Peyer's patch (tissue), 4 donors: ENCODE measurements at places on chromosomes 7 and 10. TPM values are rescaled to one million over a fixed set of nuclear protein-coding genes. Genes with fewer than 3 reads are reported as not detected.

Gene WDR86
- total RNA-seq, result 6.6 TPM

DNA sequence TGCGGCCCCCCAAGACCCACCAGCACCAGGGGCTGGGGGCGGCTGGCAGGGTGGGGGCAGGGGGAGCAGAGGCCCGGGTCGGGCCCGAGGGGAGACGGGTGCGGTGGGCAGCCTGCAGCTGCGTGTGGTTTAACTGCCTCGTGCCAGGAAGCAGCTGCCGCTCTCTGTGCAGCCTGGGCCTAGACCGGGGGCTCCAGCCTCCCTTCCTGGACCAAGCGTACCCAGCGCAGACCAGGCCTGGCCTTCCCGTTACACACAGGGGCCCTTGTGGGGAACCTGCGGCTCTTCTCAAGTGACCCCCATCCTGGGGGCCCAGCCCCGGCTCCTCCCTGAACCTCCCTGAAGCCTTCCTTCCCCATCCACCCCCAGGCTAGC is 6.6 kb upstream of the INTS1 start:
- H3K4me1 ChIP-seq, result peaks cover 25% of the 10 kb centered on the region
- no peaks in the 10 kb centered on the region for H3K36me3 ChIP-seq
- H3K27ac ChIP-seq, result peak overlapping the region; percentile 17
- no peak overlapping the region for H3K4me3 ChIP-seq

Gene PCGF5
- 53.4 TPM for total RNA-seq

GRCh38 chr10:115049960-115050359 is 43.2 kb upstream of the ATRNL1 start:
- DNase-seq, result no peak
- no peak overlapping the region for H3K4me3 ChIP-seq
- H3K4me1 ChIP-seq, result no peaks in the 10 kb centered on the region
- H3K27ac ChIP-seq, result no peak overlapping the region
- H3K27me3 ChIP-seq, result no peaks in the 10 kb centered on the region

GRCh38 chr10:124632566-124632965 is 111.6 kb downstream of the FAM53B start:
- H3K4me3 ChIP-seq, result no peak overlapping the region
- H3K36me3 ChIP-seq, result no peaks in the 10 kb centered on the region
- H3K27me3 ChIP-seq, result no peaks in the 10 kb centered on the region

DNA sequence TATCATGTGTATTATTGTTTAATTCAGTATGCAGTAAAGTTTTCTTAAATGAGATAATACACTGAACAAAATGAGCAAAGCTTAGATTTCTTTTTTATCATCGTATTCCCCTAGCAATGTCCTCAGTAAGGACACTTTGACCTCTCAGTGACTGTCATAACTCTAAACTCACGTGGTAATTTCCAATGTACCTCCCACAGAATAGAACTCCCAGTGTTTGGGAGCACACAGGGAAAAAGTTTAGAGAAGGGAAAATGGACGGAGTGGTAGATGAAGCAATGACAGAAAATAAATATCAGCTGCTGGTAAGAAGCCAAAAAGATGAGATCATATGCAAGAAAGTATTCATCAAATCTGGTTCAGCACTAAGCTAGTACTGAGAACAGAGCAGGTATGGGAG is 758.6 kb upstream of the KCND2 start:
- H3K4me3 ChIP-seq, result no peak overlapping the region
- no peak overlapping the region for H3K27ac ChIP-seq
- no peaks in the 10 kb centered on the region for H3K4me1 ChIP-seq
- no peaks in the 10 kb centered on the region for H3K27me3 ChIP-seq
- H3K36me3 ChIP-seq, result no peaks in the 10 kb centered on the region

Gene NKX1-2
- total RNA-seq, result not detected

GRCh38 chr7:110373416-110373815 is 717.5 kb upstream of the LRRN3 start:
- H3K27me3 ChIP-seq, result no peaks in the 10 kb centered on the region
- H3K27ac ChIP-seq, result no peak overlapping the region
- DNase-seq, result no peak
- no peak overlapping the region for H3K4me3 ChIP-seq

- no peaks in the 10 kb centered on the region for H3K36me3 ChIP-seq
- no peak overlapping the region for H3K4me3 ChIP-seq
- DNase-seq, result no peak
- H3K4me1 ChIP-seq, result no peaks in the 10 kb centered on the region
- H3K27ac ChIP-seq, result no peak overlapping the region
- no peaks in the 10 kb centered on the region for H3K27me3 ChIP-seq
Measured at GRCh38 chr7:64509583-64509982, 53.3 kb downstream of the ZNF680 start.

DNA sequence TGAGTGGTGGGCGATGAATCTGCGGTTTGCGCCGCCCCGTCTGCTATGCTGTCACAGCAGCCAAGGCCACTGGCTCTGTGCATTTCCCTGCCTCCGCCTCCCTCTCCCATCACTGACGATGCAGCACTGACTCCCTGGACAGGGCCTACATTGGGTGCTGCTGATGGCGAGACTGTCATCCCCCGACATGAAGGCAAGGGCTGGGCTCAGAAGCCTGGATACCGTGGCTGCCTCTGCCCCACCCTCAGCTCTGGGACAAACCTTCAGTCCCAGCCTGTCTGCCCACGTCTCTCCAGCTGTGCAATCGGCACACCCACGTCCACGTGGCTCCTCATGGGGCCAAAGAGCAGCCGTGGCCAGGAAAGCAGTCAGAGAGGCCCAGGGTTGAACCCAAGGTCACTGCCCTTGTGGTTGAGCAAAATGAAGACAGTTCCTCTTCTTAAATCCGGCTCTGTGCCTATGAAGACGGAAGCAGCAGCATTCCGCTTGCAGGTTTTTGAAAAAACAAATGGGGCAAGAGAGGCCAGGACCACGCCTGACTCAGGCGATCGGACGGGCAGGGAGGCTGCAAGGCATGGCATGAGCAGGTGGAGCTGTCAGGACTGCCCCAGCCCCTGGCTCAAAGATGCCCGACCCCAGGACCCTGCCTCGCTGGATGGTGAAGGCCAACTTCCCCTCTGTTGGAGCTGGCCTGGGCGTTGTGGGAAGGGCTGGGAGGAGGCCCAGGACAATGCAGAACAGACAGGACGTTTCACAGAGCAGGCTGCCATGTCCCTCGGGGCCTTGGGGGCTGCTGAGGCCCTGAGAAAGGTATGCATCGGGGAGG is 517.5 kb downstream of the DNAJB6 start:
- no peaks in the 10 kb centered on the region for H3K4me1 ChIP-seq
- no peak overlapping the region for H3K4me3 ChIP-seq
- H3K36me3 ChIP-seq, result no peaks in the 10 kb centered on the region
- H3K27ac ChIP-seq, result peak overlapping the region; percentile 35
- DNase-seq, result no peak

- peak; percentile 66 for DNase-seq
- no peaks in the 10 kb centered on the region for H3K36me3 ChIP-seq
- peaks cover 14% of the 10 kb centered on the region for H3K4me1 ChIP-seq
- no peak within 1 kb of the TSS for H3K27ac ChIP-seq
- H3K4me3 ChIP-seq, result peak within 1 kb of the TSS; percentile 65
Measured at GRCh38 chr7:29806208-29806994, at the start of gene WIPF3. TSS of gene WIPF3 (plus strand) at chr7:29806508. CDS start at chr7:29834725, 28,217 bp downstream.

DNA sequence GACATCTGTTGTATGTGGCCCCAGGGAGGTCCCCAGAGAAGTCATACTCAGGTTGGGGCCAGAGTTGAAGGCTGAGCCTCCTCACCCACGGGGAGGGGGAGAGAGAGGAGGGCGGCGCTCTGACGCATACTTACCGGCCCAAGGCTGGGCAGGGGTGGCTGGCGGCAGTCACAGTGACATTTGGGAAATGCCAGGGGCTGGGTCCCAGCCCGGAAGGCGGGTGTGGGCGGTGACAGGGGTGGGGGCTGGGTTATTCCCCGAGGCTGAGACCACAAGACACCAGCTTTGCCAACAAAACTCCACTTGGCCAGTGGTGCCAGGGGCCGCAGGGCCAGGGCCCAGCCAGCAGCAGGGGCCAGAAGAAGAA is 41.1 kb downstream of the RASGEF1A start:
- no peak overlapping the region for H3K4me3 ChIP-seq
- H3K4me1 ChIP-seq, result peaks cover 15% of the 10 kb centered on the region
- H3K27ac ChIP-seq, result no peak overlapping the region
- no peaks in the 10 kb centered on the region for H3K27me3 ChIP-seq
- H3K36me3 ChIP-seq, result no peaks in the 10 kb centered on the region
- no peak for DNase-seq

DNA sequence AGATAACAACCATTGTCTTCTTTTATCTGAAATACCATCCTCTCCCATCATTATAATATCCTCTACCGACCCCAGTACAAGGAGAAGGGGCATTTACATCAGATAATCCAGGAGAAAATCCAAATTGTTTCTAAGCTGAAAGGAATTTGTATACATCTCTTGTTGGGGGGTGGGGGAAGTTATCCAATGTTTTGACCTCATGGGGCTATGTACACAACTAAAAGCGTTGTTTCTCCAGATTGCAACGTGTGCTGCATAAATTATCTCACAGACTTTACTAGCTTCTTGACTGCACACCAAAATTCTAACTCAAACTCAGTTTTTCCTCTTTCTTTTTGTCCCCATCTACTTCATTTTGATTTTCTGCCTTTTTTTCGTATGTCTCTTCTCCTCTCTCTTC is 156.7 kb downstream of the TWIST1 start:
- DNase-seq, result no peak
- H3K4me1 ChIP-seq, result no peaks in the 10 kb centered on the region
- H3K36me3 ChIP-seq, result no peaks in the 10 kb centered on the region
- no peak overlapping the region for H3K27ac ChIP-seq
- H3K4me3 ChIP-seq, result no peak overlapping the region

DNA sequence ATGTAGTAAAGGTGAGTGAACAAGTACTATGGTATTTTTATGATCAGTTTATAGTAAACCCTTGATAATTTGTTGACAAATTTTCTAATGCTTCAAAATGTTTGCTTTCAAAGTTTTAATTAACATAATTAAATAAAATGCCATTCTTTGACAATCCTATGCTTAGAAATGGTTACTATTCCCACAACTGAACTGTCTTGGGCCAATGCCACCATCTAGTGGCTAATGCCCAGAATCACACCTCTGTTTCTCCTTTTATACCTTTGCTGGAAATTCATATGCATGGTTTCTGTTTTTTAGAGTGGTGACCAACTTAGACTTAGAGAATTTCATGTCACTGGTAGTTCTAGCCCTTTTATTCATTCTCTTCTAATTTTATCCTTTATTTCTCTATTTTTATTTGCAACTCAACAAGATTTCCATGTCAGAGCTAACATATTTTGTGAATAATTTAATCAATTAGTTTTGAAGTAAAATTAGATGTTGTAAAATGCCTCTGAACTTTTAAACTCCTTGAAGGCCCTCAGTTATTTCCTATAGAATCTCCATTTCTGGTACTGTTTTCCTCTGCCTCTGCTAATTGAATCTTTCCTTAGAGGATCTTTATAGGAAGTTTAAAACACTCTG is 31.1 kb downstream of the PCGF5 start:
- no peaks in the 10 kb centered on the region for H3K27me3 ChIP-seq
- H3K4me3 ChIP-seq, result no peak overlapping the region
- H3K4me1 ChIP-seq, result no peaks in the 10 kb centered on the region
- no peaks in the 10 kb centered on the region for H3K36me3 ChIP-seq

Gene CYP2C19
- total RNA-seq, result 146 TPM

GRCh38 chr7:139855498-139856270 is 26.6 kb downstream of the TBXAS1 start:
- peak; percentile 50 for DNase-seq
- H3K27me3 ChIP-seq, result no peaks in the 10 kb centered on the region

- no peak for DNase-seq
- no peaks in the 10 kb centered on the region for H3K27me3 ChIP-seq
- no peaks in the 10 kb centered on the region for H3K36me3 ChIP-seq
- no peak overlapping the region for H3K27ac ChIP-seq
- no peaks in the 10 kb centered on the region for H3K4me1 ChIP-seq
- H3K4me3 ChIP-seq, result no peak overlapping the region
Measured at GRCh38 chr7:35755711-35756110, 45.1 kb upstream of the SEPTIN7 start.

- H3K4me1 ChIP-seq, result no peaks in the 10 kb centered on the region
- no peak overlapping the region for H3K4me3 ChIP-seq
- no peaks in the 10 kb centered on the region for H3K27me3 ChIP-seq
- DNase-seq, result no peak
- no peaks in the 10 kb centered on the region for H3K36me3 ChIP-seq
Measured at GRCh38 chr10:122702275-122702674, 2.6 kb upstream of the C10orf120 start.

GRCh38 chr7:98990356-98990755 is 112.0 kb downstream of the TRRAP start:
- no peak overlapping the region for H3K4me3 ChIP-seq
- no peaks in the 10 kb centered on the region for H3K27me3 ChIP-seq
- DNase-seq, result no peak
- H3K27ac ChIP-seq, result no peak overlapping the region
- no peaks in the 10 kb centered on the region for H3K36me3 ChIP-seq
- H3K4me1 ChIP-seq, result no peaks in the 10 kb centered on the region

DNA sequence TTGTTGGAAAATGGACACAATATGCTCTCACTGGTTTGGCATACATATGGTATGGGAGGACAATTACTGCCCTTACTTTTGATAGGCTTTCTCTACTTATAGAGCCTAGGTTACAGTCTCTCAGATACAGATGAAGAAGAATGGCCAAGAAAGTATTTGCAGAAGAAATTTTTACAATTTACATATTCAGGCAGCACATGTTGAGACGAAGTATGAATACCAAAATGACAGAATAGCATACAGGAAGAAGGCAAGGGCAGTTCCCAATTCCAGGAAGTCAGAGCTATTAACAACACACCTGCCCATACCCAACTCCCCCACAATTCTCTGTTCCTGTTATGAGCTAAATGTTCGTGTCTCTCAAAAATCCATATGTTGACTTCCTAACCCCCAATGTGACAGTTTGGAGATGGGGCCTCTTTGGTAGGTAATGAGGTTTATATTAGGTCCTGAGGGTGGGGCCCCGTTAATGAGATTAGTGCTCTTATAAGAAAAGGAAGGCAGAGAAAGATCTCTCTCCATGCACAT is 67.8 kb downstream of the DOCK4 start:
- H3K27ac ChIP-seq, result no peak overlapping the region
- no peaks in the 10 kb centered on the region for H3K27me3 ChIP-seq
- DNase-seq, result no peak
- H3K4me3 ChIP-seq, result no peak overlapping the region

Gene ASAH2
- 5.0 TPM for total RNA-seq

Gene BTBD16
- not detected for total RNA-seq

Gene ECD
- total RNA-seq, result 36.1 TPM

Gene UPK3BL2
- total RNA-seq, result 24.8 TPM

GRCh38 chr10:5406918-5407317 is 2.3 kb upstream of the TUBAL3 start:
- H3K27ac ChIP-seq, result no peak overlapping the region
- no peaks in the 10 kb centered on the region for H3K36me3 ChIP-seq
- H3K27me3 ChIP-seq, result no peaks in the 10 kb centered on the region

- H3K27me3 ChIP-seq, result no peaks in the 10 kb centered on the region
- no peaks in the 10 kb centered on the region for H3K4me1 ChIP-seq
- no peak overlapping the region for H3K27ac ChIP-seq
- no peak overlapping the region for H3K4me3 ChIP-seq
- DNase-seq, result no peak
Measured at GRCh38 chr7:108836256-108836655, 266.6 kb downstream of the DNAJB9 start.

- no peaks in the 10 kb centered on the region for H3K36me3 ChIP-seq
- H3K27me3 ChIP-seq, result no peaks in the 10 kb centered on the region
- H3K27ac ChIP-seq, result no peak overlapping the region
- H3K4me3 ChIP-seq, result no peak overlapping the region
- no peak for DNase-seq
Measured at GRCh38 chr7:35430547-35431153, 176.8 kb upstream of the TBX20 start.

Gene LIPF
- not detected for total RNA-seq
